ENCODE measurements at places on chromosomes 3 and 15.

- peak; percentile 32 for DNase-seq
Observed at GRCh38 chr3:15647611-15648167, 46.1 kb downstream of the BTD start.

DNA sequence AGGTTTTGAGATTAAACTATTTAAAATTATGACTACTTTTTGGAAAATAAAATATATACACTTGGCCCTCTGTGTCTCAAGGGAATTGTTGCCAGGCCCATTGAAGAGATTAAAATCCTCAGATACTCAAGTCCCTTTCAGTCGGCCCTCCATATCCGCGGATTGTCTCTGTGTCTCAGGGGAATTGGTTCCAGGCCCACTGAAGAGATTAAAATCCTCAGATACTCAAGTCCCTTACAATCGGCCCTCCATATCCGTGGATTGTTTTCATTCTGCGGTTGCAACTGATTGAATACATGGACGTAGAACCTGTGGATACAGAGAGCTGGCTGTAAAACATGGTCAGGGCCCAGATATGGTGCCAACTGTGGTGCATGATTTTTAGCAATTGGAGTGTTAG lies 15.7 kb upstream of the LRCH3 start:
- no peak for DNase-seq

- peak; percentile 4 for DNase-seq
Observed at GRCh38 chr3:11784971-11785377, 61.7 kb downstream of the TAMM41 start.

- no peak for DNase-seq
Observed at GRCh38 chr15:71256934-71257664, 141.8 kb downstream of the THSD4 start.

GRCh38 chr3:49803465-49804140 lies 542 bp downstream of the INKA1 start:
- DNase-seq, result peak; percentile 36

DNA sequence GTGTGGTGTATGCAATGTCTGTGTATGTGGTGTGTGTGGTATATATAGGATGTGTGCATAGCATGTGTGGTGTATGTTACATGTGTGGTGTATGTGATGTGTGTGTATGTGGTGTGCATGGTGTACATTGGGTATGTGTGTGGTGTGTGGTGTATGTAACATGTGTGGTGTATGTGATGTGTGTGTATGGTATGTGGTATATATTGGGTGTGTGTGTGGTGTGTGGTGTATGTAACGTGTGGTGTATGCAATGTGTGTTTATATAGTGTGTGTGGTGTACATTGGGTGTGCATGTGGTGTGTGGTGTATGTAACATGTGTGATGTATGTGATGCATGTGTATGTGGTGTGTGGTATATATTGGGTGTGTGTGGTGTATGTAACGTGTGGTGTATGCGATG lies 41.9 kb downstream of the ARRDC4 start:
- no peak for DNase-seq

DNA sequence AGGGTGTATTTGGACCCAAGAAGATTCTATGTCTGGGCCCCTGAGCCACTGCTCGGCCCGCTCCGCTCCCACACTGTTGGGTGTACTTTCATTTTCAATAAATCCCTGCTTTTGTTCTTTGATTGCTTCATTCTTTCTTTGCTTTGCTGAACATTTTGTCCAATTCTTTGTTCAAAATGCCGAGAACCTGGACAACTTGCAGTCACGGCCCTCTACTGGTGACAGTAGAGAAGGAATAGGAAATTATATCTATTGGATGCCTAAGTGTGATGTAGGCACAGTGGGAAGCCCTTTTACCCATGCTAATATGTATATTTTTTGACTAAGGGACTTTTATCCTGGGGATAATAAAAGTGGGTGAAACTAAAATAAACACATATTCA lies 340.8 kb downstream of the LRRC3B start:
- DNase-seq, result no peak
